Natural killer cell treated with Interleukin-12 subunit alpha and Interleukin-12 subunit beta and Interleukin-15 and Interleukin-18, amount 100 ng/mL, for 72 hours (primary cell): ENCODE measurements at places on chromosomes 4 and X. TPM values are rescaled to one million over a fixed set of nuclear protein-coding genes. Genes with fewer than 3 reads are reported as not detected.

Gene BOD1L1
- total RNA-seq: 41.4 TPM

Gene GAGE12J
- total RNA-seq: not detected

Gene MAGED4B
- total RNA-seq: 2.3 TPM

- H3K27me3 ChIP-seq: no peaks in the 10 kb centered on the region
- peaks cover 14% of the 10 kb centered on the region for H3K36me3 ChIP-seq
- no peak for DNase-seq
- no peak overlapping the region for H3K4me3 ChIP-seq
Measured at GRCh38 chr4:4593596-4594284, 51.9 kb upstream of the STX18 start.

- no peaks in the 10 kb centered on the region for H3K27me3 ChIP-seq
- no peaks in the 10 kb centered on the region for H3K36me3 ChIP-seq
- H3K27ac ChIP-seq: peak overlapping the region; percentile 59
- peaks cover 23% of the 10 kb centered on the region for H3K4me1 ChIP-seq
Measured at GRCh38 chr4:142402900-142403299, 443.2 kb downstream of the INPP4B start.

DNA sequence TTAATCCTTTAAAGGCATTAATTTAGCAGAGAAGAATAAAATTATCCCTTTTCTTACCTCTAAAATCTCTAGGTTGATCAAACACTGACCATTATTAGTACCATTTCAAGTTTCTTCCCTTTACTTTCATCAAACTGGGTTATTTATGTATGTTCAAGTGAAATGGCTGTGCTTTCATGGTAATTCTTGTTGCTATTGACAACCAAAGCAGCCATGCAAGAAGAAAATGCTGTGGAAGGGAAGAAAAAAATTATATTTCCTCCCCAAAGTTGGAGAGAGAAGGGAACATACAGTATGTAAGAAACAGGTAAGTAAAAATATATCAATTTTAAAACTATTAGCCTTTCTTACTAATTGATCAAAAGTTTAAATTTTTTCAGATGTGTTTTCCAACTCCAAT is 16.2 kb downstream of the NPNT start:
- no peaks in the 10 kb centered on the region for H3K36me3 ChIP-seq
- no peak overlapping the region for H3K27ac ChIP-seq
- H3K4me3 ChIP-seq: no peak overlapping the region
- no peaks in the 10 kb centered on the region for H3K27me3 ChIP-seq

DNA sequence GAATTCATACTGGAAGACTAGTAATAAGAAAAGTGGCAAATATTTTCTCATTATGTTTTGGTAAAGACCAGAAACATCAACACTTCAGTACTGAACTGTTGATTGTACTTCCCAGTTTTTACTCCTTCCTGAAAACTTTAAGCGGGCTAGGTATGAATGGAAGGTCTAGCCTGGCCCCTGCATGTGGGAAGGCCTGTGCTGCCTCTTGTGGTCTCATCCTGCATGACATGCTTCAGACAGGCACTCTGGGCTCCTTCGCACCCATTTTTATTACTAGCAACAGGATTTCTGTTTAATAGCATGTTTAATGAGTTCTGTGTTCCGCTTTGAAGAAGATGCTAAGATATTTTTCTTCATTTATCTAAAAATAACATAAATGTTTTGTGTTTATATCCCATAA is 279.1 kb downstream of the ANK2 start:
- H3K4me1 ChIP-seq: no peaks in the 10 kb centered on the region
- no peak for DNase-seq
- no peak overlapping the region for H3K27ac ChIP-seq
- peaks cover 22% of the 10 kb centered on the region for H3K27me3 ChIP-seq

DNA sequence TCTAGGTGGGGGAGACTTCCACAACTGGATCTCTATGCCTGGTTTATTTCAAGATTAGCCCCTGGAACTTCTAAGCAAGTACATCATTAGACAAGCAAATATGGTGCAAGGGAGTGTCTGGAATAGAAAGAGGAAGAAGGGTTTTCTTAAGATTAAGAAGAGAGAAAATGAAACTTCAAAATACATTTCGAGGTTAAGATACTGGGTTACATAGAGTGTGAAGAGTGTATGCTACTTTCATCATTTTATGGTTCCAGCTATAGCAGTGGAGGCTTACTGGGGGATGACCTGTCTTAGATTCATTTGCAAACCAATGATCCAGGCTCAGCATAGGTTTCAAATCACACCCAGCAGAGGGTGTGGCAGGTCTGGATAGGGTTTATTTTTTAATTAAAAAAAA is 144.4 kb upstream of the GATB start:
- H3K4me3 ChIP-seq: no peak overlapping the region
- H3K27me3 ChIP-seq: peaks cover 8% of the 10 kb centered on the region
- H3K4me1 ChIP-seq: no peaks in the 10 kb centered on the region
- peaks cover 18% of the 10 kb centered on the region for H3K36me3 ChIP-seq
- no peak for DNase-seq

DNA sequence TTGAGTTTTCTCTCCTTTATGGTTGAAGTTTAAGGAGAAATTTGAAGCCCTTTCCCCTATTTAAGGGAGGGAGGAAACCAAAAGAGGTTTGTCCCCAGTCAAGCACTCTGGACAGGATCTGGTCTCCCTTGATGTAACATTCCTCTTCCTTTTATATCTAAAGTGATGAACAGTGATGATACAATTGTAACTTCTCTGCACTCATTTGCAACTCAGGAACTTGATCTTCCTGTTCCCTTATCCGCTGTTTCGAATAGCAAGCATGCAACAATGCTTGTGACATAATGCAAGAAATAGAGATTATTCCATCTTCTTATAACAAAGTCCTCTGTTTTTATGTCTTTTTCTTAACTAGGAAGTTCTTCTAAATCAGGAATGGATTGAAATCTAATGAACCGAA is 18.3 kb downstream of the ALPK1 start:
- peaks cover 15% of the 10 kb centered on the region for H3K36me3 ChIP-seq
- H3K4me1 ChIP-seq: peaks cover 43% of the 10 kb centered on the region
- no peak overlapping the region for H3K4me3 ChIP-seq
- no peak for DNase-seq

GRCh38 chr4:142556570-142557238 is 289.4 kb downstream of the INPP4B start:
- H3K27ac ChIP-seq: peak overlapping the region; percentile 11
- H3K4me3 ChIP-seq: no peak overlapping the region
- no peaks in the 10 kb centered on the region for H3K4me1 ChIP-seq
- DNase-seq: no peak
- H3K27me3 ChIP-seq: no peaks in the 10 kb centered on the region

DNA sequence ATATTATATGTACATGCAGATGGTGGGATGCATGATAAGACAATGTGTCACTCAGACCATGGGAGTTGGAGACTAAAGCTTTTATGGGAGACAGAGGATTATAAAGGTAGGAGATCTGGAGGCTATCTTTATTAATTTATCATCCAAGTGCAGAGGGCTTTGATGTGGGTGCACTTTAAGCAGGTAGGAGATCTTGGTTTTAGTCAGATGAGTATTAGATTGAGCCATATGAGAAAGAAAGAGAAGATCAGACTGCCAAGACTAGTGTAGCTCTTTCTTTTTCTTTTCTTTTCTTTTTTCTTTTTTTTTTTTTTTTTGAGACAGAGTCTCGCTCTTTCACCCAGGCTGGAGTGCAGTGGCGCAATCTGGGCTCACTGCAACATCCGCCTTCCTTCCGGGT is 84.9 kb upstream of the CAMK2D start:
- H3K27me3 ChIP-seq: peaks cover 7% of the 10 kb centered on the region
- no peak for DNase-seq
- H3K36me3 ChIP-seq: no peaks in the 10 kb centered on the region
- H3K4me3 ChIP-seq: no peak overlapping the region

- H3K27ac ChIP-seq: no peak overlapping the region
- H3K36me3 ChIP-seq: no peaks in the 10 kb centered on the region
- no peak overlapping the region for H3K4me3 ChIP-seq
- no peak for DNase-seq
- H3K4me1 ChIP-seq: no peaks in the 10 kb centered on the region
- H3K27me3 ChIP-seq: no peaks in the 10 kb centered on the region
Measured at GRCh38 chr4:165692082-165692481, 181.0 kb upstream of the TLL1 start.
